ENCODE measurements at places on chromosomes 2 and 18.

DNA sequence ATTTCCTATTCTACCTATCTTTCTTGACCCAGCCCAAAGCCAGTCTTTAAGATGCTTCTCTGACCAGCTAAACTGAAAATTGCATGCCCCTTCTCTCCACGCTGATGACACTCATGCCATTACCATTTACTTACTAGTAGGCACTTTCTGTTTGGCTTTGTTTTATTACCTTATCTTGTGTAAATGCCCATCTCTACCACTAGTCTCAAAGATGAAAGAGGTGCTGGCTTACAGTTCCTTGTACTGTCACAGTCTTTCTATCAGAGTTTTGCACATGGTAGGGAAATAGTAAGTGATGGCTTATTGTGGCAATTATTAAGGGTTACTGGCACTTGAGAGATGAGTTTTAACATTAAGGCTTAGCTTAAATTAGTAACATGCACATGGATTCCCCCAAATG, 352.1 kb downstream of the RBM43 start:
- DNase-seq: no peak

- DNase-seq: no peak
These were observed 805 bp downstream of the LIMS2 start for GRCh38 chr2:127674241-127675209.

GRCh38 chr2:173058673-173059072, 17.0 kb upstream of the MAP3K20 start:
- no peak for DNase-seq

DNA sequence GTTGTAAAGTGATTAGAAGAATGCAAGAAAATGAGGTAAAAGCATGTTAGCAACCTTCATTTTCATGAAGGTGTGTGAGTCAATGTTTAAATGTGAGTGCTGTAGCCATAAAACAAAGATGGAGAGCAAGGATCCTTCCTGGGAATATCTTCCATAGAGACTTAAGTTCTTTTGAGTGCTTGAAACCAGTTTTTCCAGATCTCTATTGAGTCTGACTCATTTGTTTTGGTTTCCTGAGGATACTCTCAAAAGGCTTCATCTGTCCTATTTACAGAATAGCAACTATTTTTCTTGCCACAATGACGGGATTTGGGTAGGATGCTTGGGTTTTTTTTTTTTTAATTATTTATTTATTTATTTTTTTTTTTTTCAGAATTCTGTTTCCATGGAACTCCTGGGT, 45.9 kb upstream of the ASB1 start:
- no peak for DNase-seq

- DNase-seq: no peak
These were observed 86.9 kb upstream of the EML6 start for GRCh38 chr2:54636415-54637139.

- DNase-seq: no peak
These were observed 242.8 kb upstream of the RBMS1 start for GRCh38 chr2:160736148-160737028.

DNA sequence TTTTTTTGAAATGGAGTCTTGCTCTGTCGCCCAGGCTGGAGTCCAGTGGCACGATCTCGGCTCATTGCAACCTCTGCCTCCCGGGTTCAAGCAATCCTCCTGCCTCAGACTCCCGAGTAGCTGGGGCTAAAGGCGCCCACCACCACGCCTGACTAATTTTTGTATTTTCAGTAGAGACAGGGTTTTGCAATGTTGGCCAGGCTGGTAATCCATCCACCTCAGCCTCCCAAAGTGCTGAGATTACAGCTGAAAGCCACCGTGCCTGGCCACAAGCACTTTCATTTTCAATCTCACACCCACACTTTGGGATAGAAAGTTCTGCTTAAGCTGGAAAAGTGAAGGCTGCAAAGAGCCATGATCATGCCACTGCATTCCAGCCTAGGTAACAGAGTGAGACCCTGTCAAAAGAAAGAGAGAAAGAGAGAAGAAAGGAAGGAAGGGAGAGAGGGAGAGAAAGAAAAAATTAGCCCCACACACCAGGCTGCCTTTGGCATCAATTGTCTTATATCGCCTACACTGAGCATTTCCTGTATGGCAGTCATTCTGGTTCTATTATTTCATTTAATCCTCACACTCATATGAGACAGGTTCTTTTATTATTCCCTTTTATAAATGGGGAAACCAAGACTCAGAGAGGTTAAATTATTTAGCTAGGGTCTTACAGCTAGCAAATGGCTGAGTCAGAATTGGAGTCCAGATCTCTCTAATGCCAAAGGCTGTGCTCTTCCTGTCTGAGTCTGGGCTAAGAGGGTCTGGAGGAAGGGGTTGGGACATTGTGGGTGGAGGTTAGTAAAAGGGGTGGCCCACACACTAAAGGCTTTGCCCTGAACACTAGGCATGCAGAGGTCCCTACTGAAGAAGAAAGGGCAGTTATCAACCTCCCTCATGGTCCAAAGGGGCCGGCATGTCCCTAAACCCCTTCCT, 37.9 kb upstream of the PKDCC start:
- no peak for DNase-seq

- DNase-seq: no peak
These were observed 20.4 kb upstream of the DAPL1 start for GRCh38 chr2:158774681-158775080.

DNA sequence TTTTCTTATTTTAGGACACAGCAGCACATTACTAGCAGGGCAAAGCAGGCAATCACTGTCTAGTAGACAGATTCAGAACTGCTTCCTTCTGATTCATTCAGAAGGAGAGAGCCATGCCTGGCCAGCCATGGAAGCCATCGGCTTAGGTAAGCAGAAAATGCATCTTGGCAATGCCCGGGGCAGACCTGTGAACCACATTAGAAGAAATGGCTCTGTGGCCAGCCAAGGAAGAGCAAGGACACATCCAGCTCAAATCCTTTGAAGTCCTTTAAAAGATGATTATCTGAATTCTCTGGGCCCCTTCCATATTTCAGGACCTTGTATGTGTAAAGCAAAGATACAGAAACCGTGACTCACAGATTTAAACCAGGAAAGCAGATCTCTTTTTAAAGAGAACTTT, 227.4 kb downstream of the PID1 start:
- no peak for DNase-seq

- no peak for DNase-seq
These were observed 68.9 kb upstream of the ZSWIM2 start for GRCh38 chr2:186917866-186918265.

DNA sequence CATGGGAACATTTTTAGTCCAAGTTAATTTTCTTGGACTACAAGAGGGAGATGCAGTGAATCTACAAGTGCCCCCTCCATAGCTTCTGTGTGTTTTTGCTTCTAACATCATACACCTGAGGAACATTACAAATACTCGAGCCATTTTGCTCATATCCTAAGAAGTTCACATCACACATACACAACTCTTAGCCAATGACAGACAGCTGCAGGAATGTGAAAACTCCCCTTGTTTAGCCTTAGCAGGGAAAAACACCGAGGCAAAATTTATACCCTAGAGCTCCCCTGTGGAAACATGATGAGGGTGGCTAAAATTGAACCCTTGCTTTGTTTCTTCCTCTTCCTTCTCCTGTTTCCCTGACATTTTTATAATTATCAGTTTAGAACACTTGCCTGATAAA, 928.3 kb upstream of the NRXN1 start:
- DNase-seq: no peak

DNA sequence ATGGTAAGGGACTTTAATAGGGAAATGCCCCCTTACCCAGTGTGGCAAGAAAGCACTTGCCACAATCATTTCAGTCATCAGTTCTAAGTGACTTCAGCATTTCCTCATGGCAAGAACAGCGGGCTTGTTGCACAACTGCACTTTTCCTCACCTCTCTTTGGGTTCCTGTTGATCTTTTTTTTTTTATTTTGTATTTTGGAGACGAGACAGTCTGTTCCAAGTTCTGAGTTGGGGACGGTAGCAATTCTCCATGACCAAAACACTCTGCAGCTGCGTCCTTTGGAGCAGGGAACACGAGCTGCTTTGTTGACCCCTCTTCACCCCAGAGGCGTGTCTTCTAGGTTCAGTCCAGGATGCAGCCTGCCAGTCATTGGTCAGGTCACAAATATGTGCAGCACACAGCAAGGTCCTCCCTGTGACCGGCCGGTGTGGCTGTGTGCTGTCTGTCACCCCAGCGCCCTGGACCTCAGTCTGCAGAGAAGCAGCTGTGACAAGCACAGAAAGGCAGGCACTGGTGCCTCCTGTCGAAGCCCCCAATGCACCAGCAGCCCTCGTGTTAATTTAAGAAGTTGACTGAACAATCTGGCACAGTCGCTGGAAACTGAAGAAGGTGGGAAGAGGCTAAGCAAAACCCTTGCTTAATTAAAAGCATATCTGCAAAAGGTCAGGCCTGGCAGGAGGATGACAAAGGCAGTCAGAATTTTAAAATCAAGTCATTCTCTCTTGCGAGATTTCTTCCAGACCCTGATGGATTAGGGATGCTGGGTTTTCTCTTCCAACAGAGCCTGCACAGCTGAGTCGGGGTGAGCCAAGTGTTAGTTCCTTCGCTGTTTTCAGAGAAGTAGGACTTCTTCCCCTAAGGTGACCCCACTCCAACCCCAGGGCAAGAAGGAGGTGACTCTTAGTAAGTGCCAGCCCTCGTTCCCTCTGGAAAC, 96.7 kb upstream of the COPS8 start:
- DNase-seq: no peak

- no peak for DNase-seq
These were observed 211.6 kb downstream of the TRIB2 start for GRCh38 chr2:12928197-12928774.

- DNase-seq: no peak
These were observed 107.1 kb upstream of the STK17B start for GRCh38 chr2:196278491-196278911.

GRCh38 chr2:110837446-110838409, 105.4 kb downstream of the ACOXL start:
- DNase-seq: no peak

DNA sequence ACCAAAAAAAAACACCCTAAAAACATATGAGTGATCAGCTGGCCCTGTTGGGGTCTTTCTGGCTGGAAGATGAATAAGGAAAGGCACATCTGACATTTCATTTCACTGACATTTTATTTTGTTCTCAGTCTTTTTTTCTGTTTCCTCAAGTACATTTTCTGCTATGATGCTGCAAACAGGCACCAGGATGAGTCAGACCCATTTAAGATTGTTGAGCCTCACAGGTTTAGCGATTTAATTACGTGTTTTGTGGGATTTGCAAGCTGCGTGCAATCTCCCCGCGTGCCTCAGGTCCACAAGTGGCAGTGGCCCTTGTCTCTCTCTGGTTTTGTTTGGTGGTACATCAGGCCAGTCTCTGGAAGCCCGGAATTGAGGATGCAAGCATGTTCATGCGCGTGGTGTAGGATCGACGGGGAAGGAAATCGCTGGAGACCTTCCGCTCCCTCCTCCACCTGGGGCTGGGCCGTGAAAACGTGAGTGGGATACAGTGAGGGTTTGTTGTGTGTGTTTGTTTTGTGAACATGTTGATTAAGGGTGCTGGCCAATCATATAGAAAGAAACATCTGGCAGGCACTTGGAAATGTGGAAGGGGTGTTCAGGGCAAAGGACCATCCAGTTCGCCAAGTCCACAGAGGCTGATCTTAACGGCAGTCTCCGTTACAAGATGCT, 120.2 kb upstream of the ZNF516 start:
- no peak for DNase-seq

DNA sequence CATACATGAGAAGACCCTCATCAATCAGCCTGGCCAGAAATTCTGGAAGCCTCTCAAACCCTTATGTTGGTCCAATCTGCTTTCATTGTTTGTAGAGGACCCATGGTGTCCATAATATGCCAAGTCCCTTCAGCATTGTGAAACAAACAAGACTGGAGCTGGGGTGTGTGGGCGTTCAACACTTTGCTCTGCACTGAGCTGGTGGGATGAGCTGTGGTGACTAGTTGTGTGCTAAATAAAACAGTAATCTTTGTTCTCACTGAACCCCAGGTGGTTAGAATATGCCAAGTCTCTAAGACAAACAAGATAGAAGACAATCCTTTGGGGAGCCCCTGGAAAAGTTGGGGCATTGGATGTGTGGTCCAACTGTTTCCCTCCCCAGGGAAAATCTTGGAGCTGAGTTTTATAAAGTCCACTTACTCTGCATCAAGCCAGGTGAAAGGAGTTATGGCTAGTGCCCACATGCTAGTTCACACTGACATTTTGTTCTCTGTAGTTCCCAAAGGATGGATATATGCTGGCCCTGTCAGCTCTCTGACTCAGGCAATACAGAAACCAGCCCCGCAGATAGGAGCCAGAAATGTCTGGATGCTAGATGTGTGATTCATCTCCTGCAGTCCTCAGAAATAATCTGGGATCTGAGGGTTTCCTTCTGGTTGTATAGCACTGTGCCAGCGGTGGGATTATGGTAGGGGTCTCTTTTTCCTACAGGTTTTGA, 260.2 kb downstream of the TMX3 start:
- no peak for DNase-seq

- no peak for DNase-seq
These were observed 665.5 kb upstream of the SOX11 start for GRCh38 chr2:5026571-5027234.

DNA sequence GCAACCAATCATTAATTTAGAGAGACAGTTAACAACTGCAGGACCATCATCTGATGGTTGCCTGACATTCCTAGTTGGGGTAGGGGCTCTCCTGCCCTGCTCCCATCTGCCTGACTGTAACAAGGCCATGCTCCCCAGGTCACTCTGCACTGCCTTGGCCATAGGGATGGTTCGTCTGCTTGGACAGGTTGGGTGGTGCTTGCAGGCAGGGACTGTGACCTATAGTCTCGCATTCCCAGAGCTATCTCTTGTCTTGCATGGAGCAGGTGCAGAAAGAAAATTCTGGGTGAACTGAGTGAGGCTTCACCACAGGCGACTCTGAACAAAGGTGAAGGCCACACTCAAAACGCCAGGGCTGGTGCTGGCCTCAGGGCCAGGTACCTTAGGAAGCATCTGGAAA, 64.7 kb downstream of the EMILIN2 start:
- no peak for DNase-seq

GRCh38 chr2:29426354-29426753, 311.1 kb downstream of the CLIP4 start:
- no peak for DNase-seq

DNA sequence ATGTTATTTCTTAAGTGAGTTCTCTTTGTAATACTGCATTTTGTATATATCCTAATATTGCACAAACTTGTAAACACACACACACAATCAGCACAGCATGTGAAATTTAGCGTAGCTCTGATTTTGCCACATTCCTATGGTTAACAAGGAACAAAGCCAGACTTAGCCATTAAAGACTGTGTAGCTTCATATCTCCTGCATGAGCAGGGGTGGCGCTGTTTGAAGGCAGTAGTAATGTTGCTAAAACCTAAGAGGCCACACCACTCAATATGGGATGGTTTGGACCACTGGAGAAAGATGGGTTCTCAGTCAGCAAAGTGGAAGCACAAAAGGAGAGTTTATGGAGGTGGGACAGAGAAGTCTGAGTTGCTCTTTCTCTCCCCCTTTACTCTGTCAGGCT, 61.1 kb upstream of the RND3 start:
- no peak for DNase-seq

DNA sequence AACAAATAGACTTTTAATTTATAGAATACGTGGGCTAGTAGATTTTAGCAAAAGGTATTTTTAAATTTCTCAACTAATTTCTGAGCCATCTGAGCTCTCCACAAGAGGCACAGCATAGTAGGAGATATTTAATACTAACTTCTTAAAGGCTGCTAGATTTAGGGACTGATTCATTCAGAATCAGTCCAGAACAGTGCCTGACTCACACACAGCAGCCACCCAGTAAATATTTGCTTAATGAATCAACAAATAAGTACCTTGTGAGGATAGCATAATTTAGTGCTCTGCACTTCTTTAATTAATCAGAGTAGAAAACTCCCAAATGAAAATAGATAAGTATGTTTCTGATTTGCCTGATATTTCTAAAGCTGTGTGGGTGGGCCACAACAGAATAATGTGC, 35.6 kb upstream of the SYT4 start:
- DNase-seq: no peak
